CMK (cell line): ENCODE measurements at places on chromosomes 1 and 21.

- no peak for DNase-seq
These were observed 5.6 kb upstream of the CORT start for GRCh38 chr1:10444248-10444647.

GRCh38 chr1:81351864-81352263, 448.9 kb upstream of the ADGRL2 start:
- DNase-seq, result no peak

GRCh38 chr1:5502311-5503194, 489.7 kb downstream of the NPHP4 start:
- DNase-seq, result no peak

GRCh38 chr1:226588484-226588883, 39.9 kb downstream of the STUM start:
- no peak for DNase-seq

- DNase-seq, result no peak
These were observed 72.7 kb upstream of the CNIH3 start for GRCh38 chr1:224543453-224543852.

- DNase-seq, result no peak
These were observed 600.8 kb upstream of the CXADR start for GRCh38 chr21:16912075-16912474.

DNA sequence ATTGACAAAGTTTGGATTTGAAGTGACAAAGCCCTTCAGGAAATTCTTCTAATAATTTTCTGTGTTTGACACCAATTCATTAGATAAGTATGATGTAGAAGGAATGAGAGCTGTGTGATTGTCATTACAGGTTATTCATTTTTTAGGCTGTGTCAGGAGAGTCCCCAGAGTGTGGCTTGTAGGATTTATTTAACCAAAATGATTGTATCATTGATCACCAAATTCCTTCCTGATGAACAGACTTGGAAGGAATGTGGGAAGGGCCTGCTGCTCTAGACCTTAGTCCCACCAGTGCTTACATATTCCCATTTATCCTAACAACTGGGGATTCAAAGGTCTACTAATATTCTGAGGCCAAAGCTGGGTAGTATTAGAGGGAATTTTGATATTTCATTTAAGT, 383.3 kb upstream of the KAZN start:
- DNase-seq, result no peak

- no peak for DNase-seq
These were observed 58.0 kb downstream of the KIAA0319L start for GRCh38 chr1:35499231-35499630.

GRCh38 chr1:240935920-240936319, 324.0 kb upstream of the GREM2 start:
- DNase-seq, result no peak

GRCh38 chr1:244958593-244958992, 94.2 kb upstream of the HNRNPU start:
- no peak for DNase-seq
